ENCODE measurements at places on chromosomes 2 and 18.

- DNase-seq = no peak
These were observed 1.9 kb downstream of the BIN1 start for GRCh38 chr2:127104881-127105655.

GRCh38 chr18:11502368-11502767 is 107.0 kb upstream of the SLC35G4 start:
- no peak for DNase-seq

DNA sequence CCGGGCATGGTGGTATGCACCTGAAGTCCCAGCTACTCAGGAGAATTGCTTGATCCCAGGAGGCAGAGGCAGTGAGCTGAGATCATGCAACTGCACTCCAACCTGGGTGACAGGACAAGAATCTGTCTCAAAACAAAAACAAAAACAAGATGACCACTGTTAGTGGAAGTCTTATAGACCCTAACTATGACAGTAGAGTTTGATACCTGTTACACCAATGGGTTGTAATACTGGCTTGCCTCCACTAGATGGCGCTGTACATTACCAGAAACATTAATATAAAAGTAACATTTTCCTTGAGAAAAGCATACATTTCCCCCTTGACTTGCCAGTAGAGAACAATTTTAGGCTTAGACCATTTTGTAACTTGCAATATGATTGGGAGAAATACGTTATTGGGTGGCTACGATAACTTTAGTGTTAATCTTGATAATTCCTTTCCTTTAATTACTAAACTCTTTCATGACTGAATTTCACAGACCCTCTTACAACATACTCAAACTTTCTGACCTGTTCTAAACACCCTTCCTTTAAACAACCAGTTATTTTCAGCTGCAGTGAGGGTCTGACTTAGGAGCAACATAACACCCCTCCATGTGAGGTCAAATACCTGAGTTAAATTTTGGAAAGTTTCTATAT is 19.5 kb downstream of the SLC25A52 start:
- no peak for DNase-seq

DNA sequence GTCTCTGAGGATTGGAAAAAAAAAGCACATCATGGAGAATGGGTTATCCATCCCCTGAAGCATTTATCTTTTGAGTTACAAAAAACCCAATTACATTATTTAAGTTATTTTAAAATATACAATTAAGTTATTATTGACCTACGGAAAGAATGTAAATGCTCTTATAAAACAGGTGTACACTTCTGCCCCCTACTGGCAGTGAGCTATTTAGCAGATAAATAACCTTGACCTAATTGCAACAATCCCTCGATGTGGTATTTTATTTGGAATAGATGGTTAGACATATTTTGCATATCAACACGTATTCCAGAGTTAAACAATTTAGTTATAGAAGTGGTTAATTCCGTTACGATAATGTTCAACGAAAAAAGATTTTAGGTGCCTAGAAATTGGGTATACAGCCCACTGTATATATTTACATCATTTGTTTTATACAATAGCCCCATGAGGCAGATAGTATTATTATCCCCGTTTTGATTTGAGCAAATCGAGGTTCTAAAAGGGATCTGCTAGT is 9.1 kb upstream of the DAW1 start:
- no peak for DNase-seq

- no peak for DNase-seq
These were observed 286.8 kb downstream of the RAD51AP2 start for GRCh38 chr2:17231394-17231965.

- no peak for DNase-seq
These were observed 65.1 kb upstream of the TMEM17 start for GRCh38 chr2:62570861-62571698.

GRCh38 chr2:20185176-20186022 is 39.5 kb downstream of the SDC1 start:
- no peak for DNase-seq

- DNase-seq = no peak
These were observed 31.1 kb upstream of the INO80C start for GRCh38 chr18:35528749-35529274.

DNA sequence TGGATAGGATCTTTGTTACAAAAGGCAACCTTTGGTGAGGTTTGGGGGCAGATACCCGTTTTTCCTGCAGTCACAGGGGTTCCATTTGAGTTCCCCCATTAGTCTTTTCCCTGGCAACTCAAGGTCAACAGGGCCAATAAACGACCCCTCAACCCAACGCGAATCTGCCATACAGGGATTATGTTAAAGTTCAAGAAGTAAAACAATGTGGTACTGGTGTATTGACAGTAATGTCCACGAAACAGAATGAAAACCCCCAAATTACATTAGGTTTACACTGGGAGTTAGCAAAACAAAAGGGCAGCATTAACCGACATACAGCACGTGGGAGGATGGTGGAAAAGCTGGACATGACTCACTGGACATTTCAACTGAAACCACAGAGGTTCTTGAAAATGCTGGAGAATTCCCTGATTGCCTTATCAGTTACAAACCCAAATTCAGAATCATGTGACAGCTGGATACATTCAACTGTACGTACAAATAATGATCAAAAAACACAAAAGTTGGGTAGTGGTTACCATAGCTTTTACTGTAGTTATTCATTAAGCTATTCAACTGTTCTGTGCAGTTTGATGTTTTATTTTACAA is 4.9 kb upstream of the IMP4 start:
- DNase-seq = no peak

DNA sequence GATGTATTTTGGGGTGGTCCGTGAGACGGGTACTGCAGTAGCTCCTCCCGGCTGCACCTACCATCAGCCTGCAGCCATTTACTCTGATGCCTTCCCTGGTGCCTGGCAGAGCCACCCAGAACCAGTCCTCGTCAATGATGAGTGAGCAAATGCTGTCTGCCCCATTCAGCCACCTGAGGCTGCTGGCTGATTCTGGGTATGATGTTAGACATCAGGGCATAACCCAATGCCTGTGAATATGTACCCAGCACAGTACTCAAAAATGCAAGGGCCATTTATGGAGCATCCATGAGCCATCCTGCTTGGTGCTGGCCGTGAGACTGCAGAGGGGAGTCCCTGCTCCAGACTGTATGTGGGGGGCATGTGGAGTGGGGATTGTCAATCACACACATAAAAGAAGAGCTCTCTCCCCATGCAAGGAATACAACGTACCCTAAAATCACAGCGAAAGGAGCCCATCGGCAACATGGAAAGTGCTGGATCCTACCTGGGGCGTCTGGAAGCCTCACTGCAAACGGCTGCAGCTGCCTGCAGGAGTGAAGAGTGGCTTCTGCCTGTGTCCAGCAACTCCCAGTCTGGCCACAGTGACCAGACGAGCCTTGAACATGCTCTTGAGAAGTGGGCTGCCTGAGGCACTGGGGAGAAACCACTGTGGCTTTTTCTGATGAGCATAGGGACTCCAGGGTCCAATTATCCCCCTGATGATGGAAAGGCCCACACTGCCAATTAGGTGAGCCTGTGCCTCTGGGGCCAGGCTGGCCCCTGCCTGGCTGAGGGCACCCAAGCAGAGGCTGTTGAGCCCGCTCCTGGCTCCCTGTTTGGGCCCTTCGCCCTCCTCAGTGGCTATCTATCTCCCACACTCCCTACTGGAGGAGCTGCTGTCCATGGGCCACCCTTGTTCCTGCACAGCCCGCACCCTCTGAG is 2.4 kb upstream of the OR6B2 start:
- DNase-seq = no peak

GRCh38 chr18:62329691-62330454 is 4.8 kb downstream of the TNFRSF11A start:
- DNase-seq = no peak

- no peak for DNase-seq
These were observed 71.0 kb downstream of the CWC22 start for GRCh38 chr2:179936141-179936540.

DNA sequence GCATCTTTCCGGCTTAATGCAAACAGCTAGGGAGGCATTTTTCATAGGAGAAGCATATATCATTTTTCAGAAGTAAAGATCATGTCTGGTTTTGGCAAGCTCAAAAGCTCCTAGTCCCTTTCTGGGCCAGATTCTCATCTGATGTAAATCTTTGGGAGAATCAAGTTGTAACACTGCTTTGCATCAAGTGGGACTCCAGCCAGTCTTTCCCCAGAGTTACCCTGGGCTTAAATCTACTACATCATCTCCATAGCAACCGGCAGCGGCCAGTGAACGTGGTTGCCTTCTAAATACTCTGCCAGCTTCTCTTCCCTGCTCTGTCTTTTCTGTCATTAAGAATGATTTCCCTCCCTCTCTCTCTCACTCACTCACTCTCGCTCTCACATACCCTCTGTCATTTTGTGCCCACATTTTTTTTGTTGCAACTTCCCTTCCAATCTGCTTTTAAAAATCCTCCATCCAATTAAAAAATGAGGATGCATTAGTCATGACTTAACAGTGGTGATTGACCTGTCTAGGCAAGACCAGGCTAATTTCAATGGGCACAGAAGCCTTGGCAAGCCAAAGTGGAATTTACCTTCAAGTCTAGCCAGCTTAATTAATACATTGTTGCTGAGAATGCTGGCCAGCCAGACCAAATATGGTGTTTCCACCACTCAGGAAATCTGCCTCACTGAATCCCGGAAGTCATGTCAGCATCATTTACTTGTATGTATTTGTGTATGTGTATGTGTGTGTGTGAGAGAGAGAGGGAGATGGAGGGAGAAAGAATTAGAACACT is 93.0 kb downstream of the NRP2 start:
- DNase-seq = no peak

Measured in stimulated activated CD8-positive, alpha-beta memory T cell treated with anti-CD3 and anti-CD28 coated beads, Interleukin-15, amount 100 ng/mL, for 4 hours (primary cell).